ENCODE measurements at places on chromosomes 1 and 21. TPM values are rescaled to one million over a fixed set of nuclear protein-coding genes. Genes with fewer than 3 reads are reported as not detected.

Gene SPRR2B
- total RNA-seq, result not detected

Gene DIRAS3
- 0.49 TPM for total RNA-seq

Gene KLF17
- not detected for total RNA-seq

Gene SLX9
- total RNA-seq, result 34.4 TPM

Gene RXRG
- not detected for total RNA-seq

Gene EDN2
- total RNA-seq, result not detected

Gene BRDT
- not detected for total RNA-seq

Gene ERG
- total RNA-seq, result 65.4 TPM

Gene LIX1L
- total RNA-seq, result 41.1 TPM

All from mammary microvascular endothelial cell (primary cell).